Fibroblast of upper back skin (primary cell): ENCODE measurements at places on chromosomes 7 and 10.
A peak's percentile ranks its signal among the peaks of the same experiment; 100 is the strongest.

- DNase-seq, result no peak
Measured at GRCh38 chr7:129257168-129257567, 32.3 kb downstream of the AHCYL2 start.

GRCh38 chr7:44324481-44325200 is 753 bp downstream of the CAMK2B start:
- DNase-seq, result no peak

- DNase-seq, result no peak
Measured at GRCh38 chr10:121420006-121420405, 178.2 kb downstream of the FGFR2 start.

DNA sequence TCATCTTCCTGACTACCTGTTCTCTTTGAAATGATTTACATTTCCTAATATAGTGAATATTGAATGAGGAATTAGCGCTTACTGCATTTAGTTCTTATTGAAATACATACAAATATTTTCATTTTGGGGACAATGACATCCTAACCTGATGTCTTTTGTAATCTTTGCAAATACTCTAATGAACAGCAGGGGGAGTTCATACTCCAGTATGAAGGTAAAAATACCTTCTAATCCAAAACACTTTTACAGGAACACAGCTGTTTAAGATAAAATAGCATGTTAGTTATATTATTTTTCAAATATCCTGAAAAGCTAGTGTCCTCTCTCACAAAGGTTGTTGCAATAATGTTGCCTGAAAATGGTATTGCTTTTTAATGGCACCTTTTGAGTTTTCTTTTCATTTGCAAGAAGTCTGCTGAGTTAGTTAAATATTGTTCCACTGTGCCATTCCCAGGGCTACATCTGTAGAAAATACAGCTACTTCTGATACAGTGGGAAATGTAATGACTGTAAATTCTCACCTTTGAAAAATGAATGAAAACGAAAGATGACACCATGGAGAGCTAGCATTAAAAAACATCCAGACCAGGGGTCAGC is 400.0 kb downstream of the PHF14 start:
- peak; percentile 1 for DNase-seq

DNA sequence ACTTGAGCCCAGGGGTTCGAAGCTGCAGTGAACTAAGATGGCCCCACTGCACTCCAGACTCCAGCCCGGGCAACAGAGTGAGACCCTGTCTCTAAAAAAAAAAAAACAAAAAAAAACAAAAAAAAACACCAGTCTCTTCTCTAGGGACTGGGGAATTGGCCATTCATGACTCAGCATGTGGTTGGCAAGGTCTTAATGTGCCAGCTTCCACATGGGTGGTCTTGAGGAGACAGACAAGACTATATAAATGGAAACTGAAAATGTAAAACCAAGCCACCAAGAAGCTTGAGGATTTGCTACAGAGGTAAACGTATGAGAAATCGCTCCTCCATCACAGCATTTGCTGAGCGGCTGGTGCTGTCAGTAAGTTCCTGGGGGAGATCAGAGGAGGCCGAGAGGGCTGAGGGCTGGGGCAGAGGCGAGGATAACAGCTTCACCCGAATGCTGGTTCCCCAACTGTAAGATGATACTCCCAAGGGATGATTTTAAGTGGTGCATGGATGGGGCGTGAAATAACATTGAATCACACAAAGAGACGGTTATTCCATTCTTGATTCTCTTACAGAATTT is 128.7 kb downstream of the C10orf105 start:
- DNase-seq, result no peak

GRCh38 chr10:3719024-3719843 is 65.8 kb downstream of the KLF6 start:
- DNase-seq, result no peak

DNA sequence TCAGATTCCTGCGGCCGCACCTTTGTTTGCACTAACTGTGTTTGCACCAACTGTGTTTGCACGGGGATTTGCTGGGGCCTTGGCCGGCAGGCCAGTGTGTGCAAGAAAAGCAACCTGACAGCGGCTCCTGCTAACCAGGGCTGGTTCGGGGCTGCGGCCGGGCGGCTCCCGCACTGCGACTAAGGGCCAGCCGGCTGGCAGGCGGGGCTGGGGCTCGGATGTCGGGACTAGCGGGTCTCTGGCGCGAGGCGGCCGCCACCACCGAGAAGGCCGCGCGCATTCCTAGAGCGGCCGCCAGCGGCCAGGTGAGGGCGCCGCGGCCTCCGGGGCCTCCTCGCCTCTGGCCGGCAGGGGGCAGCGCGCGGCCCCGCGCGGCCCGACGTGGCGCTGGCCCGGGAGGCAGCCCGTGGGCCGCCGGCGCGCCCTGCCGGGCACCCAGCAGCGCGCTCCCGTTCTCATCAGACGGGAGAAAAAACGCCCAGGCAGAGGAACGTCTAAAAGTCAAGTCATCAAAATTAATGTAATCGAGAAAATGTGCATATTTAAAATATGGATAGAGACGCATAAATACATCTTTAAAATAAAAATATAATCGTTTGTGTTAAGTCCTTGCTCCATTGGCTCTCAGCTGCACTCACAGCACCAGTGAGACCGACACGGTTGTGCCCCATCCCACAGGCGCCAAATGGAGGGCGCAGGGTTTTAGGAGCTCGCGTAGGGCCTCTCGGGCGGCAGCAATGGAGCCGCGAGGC is 38.5 kb downstream of the ZNF777 start:
- DNase-seq, result peak; percentile 52

DNA sequence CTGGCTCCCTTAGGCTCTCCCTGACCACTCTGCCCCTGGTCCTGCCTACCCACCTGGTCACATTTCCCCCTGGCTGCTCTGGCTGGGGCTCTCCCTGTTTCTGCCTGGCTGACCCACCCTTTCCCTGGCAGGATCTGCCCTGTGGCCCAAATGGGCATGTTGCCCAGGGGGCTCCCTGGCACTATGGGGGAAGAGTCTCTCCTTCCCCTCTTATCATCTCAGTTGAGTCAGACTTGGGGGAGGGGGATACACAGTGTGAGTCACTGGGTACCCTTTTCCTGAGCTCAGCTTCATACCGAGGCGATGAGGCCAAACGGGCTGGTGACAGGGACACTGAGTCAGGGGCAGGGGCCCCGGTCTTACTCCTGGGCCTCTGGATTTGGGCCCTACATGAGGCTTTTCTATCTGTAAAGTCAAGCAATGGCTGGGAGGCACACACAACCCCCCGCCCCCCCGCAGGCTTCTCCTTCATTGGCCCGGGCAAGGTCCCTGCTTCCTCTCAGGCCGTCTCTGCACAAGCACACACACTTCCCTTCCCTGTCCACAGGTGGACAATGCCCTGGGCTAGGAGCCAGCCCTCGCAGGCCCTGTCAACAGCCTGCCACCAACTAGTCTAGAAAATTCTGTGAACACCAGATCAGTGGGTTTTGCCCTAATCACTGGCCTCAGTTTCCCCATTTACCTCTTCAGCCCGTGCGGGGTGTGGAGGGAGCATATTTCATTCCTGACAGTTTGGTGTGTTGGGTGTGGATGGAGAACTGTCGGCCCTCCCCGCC is 627 bp upstream of the FLNC start:
- DNase-seq, result peak; percentile 67

GRCh38 chr7:17521437-17521836 is 223.0 kb downstream of the AHR start:
- DNase-seq, result peak; percentile 68

DNA sequence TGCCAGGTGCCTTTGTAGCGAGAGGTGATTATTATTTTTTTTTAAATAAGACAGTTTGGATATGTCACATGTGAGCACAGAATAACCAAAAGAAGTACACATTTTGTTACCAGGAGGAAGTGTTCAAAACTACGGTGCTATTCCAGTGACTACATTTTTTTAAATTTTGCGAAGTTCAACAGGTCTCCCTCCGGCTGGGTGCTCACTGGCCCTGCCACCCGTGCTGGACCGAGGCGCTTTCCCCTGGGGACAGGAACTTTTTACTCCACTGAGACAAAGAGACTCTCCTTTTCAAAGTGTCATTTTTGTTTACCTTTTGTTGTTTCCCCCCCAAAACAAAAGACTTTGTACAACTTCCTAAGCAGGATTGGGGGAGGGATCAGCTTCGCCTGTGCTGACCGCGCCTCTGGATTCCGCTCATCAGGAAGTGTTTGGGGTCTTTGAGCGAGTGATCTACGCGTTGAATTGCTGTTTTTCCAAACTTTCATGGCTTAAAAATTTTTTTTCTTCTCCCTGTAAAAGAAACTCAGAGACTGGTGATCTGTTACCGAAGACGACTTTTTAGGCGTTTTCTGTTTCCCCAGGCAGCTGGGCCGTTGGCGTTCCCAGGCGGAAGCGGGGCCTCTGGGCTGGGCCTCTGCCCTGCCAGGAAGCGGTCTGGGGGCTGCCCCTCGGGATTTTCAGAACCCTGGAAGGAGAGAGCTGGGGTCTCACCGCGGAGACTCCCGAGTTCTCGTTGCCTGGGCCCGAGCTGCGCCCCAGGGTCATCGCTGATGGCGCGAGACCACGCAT is 7.2 kb downstream of the EN2 start:
- DNase-seq, result no peak

- DNase-seq, result no peak
Measured at GRCh38 chr7:99393355-99394187, 14.8 kb downstream of the PDAP1 start.

DNA sequence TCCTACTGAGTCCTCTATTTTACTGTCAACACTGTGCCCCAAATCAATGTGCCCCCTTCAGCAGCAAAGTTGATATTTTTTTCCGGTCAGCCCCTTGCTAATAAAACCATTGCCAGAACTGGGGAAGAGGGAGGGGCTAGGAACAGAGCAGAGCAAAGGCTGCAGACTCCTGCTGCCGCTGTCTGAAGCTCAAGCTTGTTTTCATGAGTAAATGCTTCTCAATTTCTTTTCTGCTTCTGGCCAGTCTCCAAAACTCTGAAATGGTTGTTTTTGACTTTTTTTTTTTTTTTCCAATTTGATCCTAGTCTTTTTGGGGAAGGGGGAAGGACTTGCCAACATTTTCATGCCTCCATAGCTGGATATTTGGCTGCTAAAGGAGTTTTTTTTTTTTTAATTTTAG is 26.7 kb upstream of the PROSER2 start:
- no peak for DNase-seq

- DNase-seq, result no peak
Measured at GRCh38 chr10:10774416-10774815, 243.3 kb upstream of the CELF2 start.

DNA sequence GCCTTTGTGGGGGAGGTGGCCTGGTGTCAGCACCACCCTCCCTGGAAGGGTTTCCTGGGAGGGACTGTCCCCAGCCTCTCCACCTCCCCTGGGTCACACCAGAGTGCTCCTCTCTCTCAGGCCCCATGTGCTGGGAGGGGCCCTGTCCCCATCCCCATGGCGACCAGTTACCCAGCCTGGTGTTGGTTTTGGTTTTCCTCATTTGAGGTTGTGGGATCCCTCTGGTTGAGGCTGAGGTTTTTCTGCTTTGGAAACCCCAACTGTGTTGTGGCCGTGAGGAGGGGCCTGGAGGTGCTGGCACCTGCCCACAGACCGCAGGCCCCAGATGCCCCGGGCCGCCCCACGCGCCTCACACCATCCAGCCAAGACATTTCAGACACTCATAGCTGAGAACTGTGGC is 106.3 kb downstream of the GRK5 start:
- no peak for DNase-seq

GRCh38 chr7:97639036-97639435 is 92.8 kb upstream of the TAC1 start:
- no peak for DNase-seq

- peak; percentile 4 for DNase-seq
Measured at GRCh38 chr7:120337308-120337907, 64.4 kb downstream of the KCND2 start.

DNA sequence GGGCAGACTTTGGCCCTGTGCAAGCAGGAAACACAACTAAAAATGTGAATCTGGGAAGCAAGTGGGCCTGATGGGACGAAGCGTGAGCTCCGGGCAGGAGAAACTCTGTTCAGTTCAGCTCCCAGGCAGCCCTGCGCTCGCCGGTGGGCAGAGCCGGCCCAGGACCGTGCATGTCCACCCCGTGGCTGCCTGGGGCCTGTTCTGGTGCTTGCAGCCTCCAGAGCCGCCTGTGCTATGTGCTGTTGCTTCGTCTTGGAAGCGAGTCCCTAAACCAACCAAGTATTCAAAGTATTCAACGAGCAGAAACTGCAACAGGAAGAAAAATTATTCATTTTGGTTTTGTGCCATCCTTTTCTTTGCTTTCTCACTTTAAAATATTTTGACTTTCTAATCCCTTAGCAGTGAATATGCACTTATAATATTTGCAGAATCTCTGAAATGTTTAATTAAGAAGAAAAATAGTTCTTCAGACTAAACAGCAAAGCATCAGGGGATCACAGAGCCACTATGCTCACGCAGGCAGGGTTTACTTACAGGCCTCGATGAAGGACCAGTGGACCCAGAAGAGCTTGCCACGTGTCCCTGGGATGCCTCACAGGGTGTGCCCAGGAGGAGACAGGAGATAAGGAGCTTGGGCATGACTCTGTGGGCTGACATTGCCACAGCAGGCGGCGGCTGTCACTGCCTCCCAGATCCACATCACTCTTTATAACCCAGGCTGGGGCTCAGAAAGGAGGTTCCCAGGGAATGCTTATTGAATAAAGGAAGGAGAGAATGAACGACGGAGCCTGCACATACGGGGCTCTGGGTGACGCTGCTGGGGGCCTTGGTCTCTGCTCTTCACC is 45.6 kb downstream of the VIPR2 start:
- DNase-seq, result peak; percentile 3

DNA sequence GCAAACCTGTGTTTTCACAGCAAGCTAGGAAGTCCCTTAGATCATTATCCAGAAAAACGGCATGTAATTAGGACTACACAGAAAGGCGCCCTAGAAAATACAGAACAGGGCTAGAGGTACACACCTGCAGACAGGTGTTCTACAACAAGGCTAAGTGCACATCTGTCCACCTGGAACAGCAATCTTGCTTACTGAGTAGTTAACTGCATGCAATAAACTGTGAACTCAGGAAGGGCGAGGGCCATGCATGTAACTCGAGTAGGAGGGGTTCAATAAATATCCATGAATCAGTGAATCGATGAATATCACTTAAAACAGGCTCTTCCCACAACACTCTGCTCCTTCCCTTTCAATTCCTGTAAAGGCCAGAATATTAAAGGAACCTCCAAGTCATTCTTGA is 22.0 kb downstream of the FAM171A1 start:
- DNase-seq, result no peak

- DNase-seq, result no peak
Measured at GRCh38 chr7:2075811-2076210, 156.9 kb downstream of the MAD1L1 start.

DNA sequence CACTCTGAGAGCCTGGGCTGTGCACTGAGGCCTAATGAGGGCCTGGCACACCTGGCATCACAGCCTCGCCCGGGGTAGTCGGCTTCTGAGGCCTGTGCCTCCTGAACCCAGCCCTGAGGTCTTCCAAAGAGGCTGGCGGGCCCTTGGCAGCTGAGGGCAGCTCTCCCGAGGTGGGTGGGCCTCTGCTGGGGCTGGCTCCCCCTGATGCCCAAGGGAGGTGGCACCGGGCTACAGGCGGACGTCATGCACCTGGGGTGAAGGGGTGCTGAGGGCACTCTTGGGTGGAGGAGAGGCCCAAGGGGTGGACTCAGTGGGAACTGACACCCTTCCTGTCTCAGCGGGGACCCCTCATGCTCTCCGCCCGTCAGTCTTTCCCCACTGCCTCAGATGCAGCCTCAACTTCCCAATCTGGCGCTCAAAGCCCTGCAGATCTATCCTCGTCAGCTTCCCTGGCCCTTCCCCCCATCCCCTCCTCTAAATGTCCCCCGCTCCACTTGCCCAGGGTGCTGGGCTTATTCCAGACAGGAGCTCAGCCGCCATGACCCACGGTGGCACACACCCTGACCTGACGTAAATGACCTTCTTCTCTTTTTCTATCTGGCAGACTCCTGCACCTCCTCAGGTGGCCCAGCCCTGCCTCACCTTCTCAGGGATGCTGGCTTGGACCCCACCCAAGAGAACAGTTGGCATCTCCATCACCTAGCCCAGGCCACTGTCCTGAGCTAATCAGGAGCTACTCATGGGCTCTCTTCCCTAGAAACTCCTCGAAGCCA is 38.2 kb downstream of the MYL10 start:
- no peak for DNase-seq
